ENCODE measurements at places on chromosomes 5 and 9. TPM values are rescaled to one million over a fixed set of nuclear protein-coding genes. Genes with fewer than 3 reads are reported as not detected.

Gene AKNA
- total RNA-seq, result 332 TPM

Gene PCDHB5
- not detected for total RNA-seq

Gene TMEM215
- total RNA-seq, result not detected

Gene SIT1
- 7.1 TPM for total RNA-seq

Gene RNF183
- not detected for total RNA-seq

DNA sequence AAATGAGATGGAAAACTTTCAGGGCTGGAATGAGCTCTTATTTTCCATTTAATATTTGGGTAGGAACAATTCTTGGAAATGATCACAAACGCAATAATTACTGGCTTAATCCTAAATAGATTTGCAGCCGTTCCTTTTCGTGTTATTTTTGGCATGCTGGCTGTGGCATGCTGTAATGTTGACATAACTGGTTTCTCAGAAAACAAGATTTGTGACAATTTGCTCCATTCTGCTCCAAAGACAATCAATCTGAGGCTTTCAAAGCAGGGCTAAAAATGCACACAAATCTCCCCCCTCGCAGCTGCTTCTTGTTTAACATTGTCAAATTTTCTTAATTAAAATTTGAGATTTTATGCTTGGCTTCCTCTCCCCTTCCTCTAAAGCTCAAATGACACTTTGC is 151.2 kb downstream of the TTC39B start:
- H3K4me1 ChIP-seq, result no peaks in the 10 kb centered on the region
- no peak overlapping the region for H3K4me3 ChIP-seq

GRCh38 chr5:95725937-95726810 is 5.0 kb upstream of the RHOBTB3 start:
- peak overlapping the region; percentile 48 for H3K4me3 ChIP-seq
- H3K36me3 ChIP-seq, result no peaks in the 10 kb centered on the region
- H3K4me1 ChIP-seq, result peaks cover 44% of the 10 kb centered on the region
- H3K27me3 ChIP-seq, result no peaks in the 10 kb centered on the region

DNA sequence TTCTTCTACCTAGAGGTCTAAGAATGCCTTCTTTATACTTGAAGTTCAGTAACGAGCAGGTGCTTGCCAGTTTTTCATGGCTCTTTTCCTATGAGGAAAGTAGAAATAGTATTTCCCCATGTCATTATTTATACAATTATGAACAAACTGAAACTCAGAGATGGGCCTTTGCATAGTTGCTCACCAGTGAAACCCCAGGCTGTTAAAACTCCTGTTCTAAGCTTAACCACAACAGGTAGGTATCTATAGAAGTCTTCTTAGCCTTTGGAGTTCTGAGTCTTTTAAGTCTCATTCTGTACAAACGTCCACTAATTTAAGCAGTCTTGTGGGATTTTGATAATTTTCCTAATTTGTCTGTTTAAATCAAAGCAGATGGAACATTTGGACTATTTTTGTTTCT is 90.1 kb downstream of the STARD4 start:
- no peak overlapping the region for H3K4me3 ChIP-seq
- H3K27ac ChIP-seq, result no peak overlapping the region
- no peaks in the 10 kb centered on the region for H3K27me3 ChIP-seq
- no peaks in the 10 kb centered on the region for H3K36me3 ChIP-seq
- H3K4me1 ChIP-seq, result no peaks in the 10 kb centered on the region

DNA sequence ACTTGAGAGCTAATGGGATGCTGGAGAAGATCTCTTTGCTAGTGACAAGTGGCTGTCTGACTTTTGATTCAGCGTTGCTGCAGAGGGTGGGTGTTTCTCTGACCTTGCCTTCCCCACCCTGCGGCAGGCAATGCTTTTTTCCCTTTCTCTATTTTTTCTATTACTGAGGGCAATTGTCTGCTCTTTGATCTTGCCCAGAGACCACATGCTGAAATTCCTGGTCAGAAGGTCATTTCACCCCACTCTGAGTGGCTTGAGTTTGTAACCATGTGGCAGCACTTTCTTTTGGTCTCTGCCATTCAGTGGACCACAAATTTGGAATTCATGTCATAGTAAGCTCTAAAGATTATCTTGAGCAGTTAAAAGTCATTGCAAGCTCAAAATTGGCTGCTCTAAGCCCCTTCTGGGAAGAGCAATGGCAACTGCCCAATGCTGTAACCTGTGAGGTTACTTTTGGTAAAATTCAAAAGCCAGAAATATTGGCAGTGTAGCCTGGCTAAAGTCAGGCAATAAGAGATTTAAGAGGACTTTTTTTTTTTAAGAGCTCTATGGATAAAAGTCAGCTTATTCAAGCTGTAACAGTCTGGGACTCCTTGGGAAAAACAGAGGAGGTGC is 30.4 kb upstream of the MTMR12 start:
- DNase-seq, result no peak
- H3K36me3 ChIP-seq, result peaks cover 17% of the 10 kb centered on the region
- H3K4me3 ChIP-seq, result no peak overlapping the region
- no peak overlapping the region for H3K27ac ChIP-seq

- peaks cover 23% of the 10 kb centered on the region for H3K27me3 ChIP-seq
- no peak overlapping the region for H3K4me3 ChIP-seq
- H3K36me3 ChIP-seq, result peaks cover 4% of the 10 kb centered on the region
- DNase-seq, result no peak
- H3K27ac ChIP-seq, result no peak overlapping the region
- H3K4me1 ChIP-seq, result no peaks in the 10 kb centered on the region
Observed at GRCh38 chr9:32906213-32906612, 95.2 kb downstream of the APTX start.

DNA sequence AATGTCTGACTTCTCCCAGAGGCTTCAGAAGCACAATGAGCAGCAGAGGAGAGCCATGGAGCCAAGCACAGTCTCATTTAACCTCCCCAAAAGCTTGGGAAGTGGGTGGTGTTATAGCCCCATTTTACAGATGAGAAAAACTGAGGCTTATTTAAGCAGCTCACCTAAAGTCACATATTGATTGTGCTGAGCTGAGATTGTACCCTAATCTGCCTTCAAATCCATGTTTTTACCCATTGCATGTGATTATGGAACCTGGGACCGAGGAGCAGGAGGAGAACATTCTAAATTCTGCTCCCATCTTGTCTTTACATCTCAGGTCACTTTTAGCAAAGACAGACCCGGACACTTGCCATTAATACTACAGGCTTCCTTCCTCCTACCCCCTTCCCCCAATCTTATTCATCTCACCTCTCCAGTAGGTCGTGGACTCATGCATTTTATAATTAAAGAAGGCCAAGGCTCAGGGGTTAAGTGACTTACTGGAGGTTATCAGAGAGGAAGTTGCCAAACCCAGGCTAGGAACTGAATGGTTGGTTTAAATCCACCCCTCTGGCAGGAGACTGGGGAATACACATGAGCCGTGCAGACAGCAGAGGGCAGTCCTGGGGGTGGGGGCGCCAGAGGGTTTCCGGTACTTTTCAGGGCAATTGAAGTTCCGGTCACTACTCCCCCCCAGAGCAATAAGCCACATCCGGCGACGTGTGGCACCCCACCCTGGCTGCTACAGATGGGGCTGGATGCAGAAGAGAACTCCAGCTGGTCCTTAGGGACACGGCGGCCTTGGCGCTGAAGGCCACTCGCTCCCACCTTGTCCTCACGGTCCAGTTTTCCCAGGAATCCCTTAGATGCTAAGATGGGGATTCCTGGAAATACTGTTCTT is 51.0 kb upstream of the IL17B start:
- H3K4me1 ChIP-seq, result peaks cover 8% of the 10 kb centered on the region
- no peak overlapping the region for H3K4me3 ChIP-seq
- no peaks in the 10 kb centered on the region for H3K36me3 ChIP-seq
- H3K27ac ChIP-seq, result no peak overlapping the region

GRCh38 chr5:137218471-137218870 is 280.7 kb downstream of the SPOCK1 start:
- H3K4me3 ChIP-seq, result no peak overlapping the region
- H3K4me1 ChIP-seq, result no peaks in the 10 kb centered on the region

- no peaks in the 10 kb centered on the region for H3K27me3 ChIP-seq
- no peak overlapping the region for H3K4me3 ChIP-seq
- DNase-seq, result no peak
Observed at GRCh38 chr5:57903458-57903857, 420.8 kb upstream of the ACTBL2 start.

GRCh38 chr9:110303133-110303532 is 34.5 kb downstream of the TXNDC8 start:
- H3K36me3 ChIP-seq, result no peaks in the 10 kb centered on the region
- no peak overlapping the region for H3K4me3 ChIP-seq
- peaks cover 20% of the 10 kb centered on the region for H3K27me3 ChIP-seq
- H3K4me1 ChIP-seq, result no peaks in the 10 kb centered on the region
- H3K27ac ChIP-seq, result no peak overlapping the region
